ENCODE measurements at places on chromosomes 1 and 21. TPM values are rescaled to one million over a fixed set of nuclear protein-coding genes. Genes with fewer than 3 reads are reported as not detected.

DNA sequence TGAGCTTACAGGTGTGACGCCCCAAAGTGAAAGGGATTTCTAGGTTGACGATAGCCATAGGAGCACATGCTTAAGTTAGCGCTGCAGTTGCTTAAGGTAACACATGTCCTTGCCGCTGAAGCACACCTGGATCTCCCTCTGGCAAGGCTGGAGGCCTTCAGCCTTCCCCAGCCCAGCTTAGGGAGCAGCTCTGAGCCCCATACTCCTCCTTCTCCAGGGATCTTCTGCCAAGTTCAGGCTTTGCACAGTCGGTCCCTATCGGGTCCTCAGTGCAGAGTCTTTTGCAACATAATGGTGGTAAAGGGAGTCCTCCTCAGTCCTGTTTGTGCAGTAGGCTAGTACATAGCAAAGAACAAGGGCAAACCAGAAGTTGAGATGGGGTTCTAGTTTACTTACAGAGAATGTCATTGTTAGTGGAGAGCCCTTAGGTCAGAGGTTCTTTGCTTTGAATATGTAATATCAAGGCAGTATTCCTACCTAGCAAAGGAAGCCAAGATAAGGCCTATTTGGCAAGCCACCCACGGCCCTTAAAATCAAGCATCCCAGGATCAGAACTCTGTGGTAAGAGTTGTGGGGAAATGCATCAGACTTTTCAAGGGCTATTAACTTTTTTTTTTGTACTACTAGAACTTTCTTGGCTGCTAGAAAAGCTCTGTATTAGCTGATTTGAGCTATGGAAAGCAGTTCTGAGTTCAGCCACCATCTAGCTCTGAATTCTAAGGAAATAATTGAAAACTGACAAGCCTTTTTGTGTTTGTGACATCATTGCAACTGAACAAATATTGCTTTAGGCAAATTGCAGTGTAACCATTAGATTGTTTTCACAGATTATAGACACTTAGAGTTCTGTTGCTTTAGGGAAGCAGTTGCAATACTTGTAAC, 1.4 kb downstream of the EVA1C start:
- H3K36me3 ChIP-seq, result no peaks in the 10 kb centered on the region
- H3K27ac ChIP-seq, result no peak overlapping the region
- DNase-seq, result no peak

DNA sequence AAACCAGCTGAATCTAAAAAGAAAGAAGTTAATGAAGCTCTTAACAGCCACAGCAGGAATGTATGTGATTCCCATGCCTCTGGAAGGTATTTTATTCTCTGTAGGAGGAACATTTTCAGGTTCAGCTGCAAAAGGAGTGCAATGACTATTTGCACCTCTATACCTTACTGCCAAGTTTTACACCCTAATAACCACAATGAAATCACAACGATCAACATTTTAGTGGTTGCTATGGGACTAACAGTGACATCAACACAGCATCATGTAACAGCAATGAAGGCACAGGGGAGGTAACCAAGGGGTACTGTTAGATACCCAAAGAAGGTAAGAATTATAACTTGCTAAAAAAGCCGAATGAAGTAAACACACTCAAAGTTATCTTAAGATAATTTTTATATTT, 116.3 kb upstream of the HP1BP3 start:
- H3K4me1 ChIP-seq, result no peaks in the 10 kb centered on the region
- no peaks in the 10 kb centered on the region for H3K27me3 ChIP-seq
- H3K4me3 ChIP-seq, result no peak overlapping the region

- H3K27me3 ChIP-seq, result peaks cover 2% of the 10 kb centered on the region
- H3K4me3 ChIP-seq, result no peak overlapping the region
- no peak overlapping the region for H3K27ac ChIP-seq
- DNase-seq, result no peak
- no peaks in the 10 kb centered on the region for H3K36me3 ChIP-seq
Measured at GRCh38 chr1:10877894-10878293, 81.4 kb upstream of the CASZ1 start.

- H3K4me1 ChIP-seq, result no peaks in the 10 kb centered on the region
- peak overlapping the region; percentile 84 for H3K27ac ChIP-seq
- no peak for DNase-seq
- no peak overlapping the region for H3K4me3 ChIP-seq
- H3K27me3 ChIP-seq, result no peaks in the 10 kb centered on the region
Measured at GRCh38 chr1:15696956-15697521, 12.9 kb downstream of the PLEKHM2 start.

DNA sequence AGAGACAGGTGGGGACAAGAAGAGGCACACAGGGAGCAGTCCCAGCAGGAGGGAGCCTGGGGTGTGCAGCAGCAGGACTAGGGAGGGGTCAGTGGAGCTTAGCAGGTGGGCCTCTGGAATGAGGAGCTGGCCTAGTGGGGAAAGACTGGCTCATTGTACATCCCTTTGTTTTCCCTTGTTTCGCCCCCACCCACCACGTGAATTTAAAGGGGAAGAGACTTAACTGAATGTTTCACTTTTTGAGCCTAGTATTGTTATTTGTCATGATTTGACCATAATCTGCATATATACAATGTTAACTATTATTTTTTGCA, 181.7 kb downstream of the DHRS3 start:
- H3K27ac ChIP-seq, result peak overlapping the region; percentile 82
- peaks cover 20% of the 10 kb centered on the region for H3K36me3 ChIP-seq
- H3K4me1 ChIP-seq, result peaks cover 52% of the 10 kb centered on the region
- DNase-seq, result no peak
- no peak overlapping the region for H3K4me3 ChIP-seq

DNA sequence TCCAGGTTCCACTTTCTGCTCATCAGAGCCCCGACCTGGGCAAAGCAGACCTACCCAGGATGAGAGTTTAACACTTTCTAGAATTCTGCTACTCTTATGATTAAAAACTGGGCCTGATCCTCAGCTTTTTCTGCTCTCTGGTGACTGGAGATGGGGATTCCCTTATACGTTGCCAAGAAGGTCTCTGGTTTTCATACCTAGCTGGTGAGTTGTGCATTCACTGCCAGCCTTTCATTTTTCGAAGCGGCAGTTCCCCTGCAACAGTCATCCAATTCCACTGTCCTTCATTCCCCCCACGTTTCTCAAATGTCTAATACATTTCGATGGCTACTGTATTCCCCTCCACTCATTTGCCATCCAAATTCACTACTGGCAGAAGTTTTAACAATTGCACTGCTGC, 135.3 kb downstream of the ADSS2 start:
- no peaks in the 10 kb centered on the region for H3K27me3 ChIP-seq
- no peaks in the 10 kb centered on the region for H3K4me1 ChIP-seq
- no peaks in the 10 kb centered on the region for H3K36me3 ChIP-seq
- DNase-seq, result no peak

DNA sequence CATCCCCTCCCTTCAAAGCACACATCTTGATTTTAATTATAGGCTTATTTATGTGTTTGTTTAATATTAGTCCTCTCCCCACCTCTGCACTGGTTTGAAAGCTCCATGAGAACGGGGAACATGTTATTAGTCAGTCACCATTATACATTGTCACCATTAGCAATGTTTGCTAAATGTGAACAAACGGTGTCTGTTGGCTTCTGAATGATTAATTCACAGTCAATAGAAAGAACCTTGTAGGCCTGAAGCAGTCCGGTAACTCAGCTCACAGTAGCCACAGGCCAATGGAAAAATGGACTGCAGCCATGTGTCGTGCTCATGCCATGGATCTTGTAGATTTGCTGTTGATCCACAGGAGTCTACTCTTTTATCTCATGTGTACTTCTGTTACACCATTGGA, 49.7 kb upstream of the NHLH2 start:
- peaks cover 9% of the 10 kb centered on the region for H3K4me1 ChIP-seq
- no peak overlapping the region for H3K4me3 ChIP-seq
- H3K27me3 ChIP-seq, result no peaks in the 10 kb centered on the region
- H3K27ac ChIP-seq, result no peak overlapping the region

- H3K27ac ChIP-seq, result peak overlapping the region; percentile 22
- no peak for DNase-seq
- no peaks in the 10 kb centered on the region for H3K27me3 ChIP-seq
- peaks cover 9% of the 10 kb centered on the region for H3K36me3 ChIP-seq
Measured at GRCh38 chr1:161848676-161849075, 82.6 kb downstream of the ATF6 start.

DNA sequence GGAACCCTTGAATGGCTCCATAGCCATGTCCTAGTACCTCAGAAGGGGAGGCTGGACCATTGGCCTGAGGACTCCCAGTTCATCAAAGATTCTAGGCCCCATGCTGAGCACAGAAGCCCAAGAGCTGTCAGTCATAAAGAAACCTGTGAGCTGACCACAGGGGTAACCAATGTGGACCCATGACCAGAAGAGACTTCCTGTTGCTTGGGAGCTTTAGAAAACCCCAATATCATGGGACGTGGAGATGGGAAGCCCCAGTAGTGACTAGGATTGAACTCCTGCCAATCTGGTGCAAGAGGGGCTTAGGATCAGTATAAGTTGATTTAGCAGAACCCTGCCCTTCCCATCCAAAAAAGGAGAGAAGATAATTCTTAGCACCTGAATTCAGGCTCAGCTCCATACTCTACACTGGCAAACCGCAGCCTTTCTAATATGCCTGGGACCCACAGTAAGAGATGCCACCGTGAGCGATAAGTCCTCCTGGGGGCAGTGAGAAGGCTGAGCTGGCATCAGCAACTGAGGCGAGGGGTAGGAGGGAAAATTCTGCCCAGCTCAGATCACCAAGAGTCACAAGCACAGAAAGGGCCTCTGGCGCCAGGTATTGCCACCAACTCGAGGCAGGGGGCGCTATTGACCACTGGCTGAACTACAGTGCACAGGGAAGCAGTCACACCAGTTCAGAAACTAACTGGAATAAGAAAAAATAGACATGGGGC, 108.9 kb downstream of the CAPN8 start:
- no peak overlapping the region for H3K27ac ChIP-seq
- H3K4me1 ChIP-seq, result peaks cover 5% of the 10 kb centered on the region
- H3K4me3 ChIP-seq, result no peak overlapping the region
- H3K36me3 ChIP-seq, result no peaks in the 10 kb centered on the region

GRCh38 chr1:41557751-41558455, 73.4 kb upstream of the EDN2 start:
- H3K27ac ChIP-seq, result no peak overlapping the region
- DNase-seq, result no peak
- H3K36me3 ChIP-seq, result peaks cover 2% of the 10 kb centered on the region
- H3K4me1 ChIP-seq, result no peaks in the 10 kb centered on the region

- no peak overlapping the region for H3K27ac ChIP-seq
- H3K27me3 ChIP-seq, result peaks cover 6% of the 10 kb centered on the region
- H3K4me3 ChIP-seq, result no peak overlapping the region
- DNase-seq, result no peak
Measured at GRCh38 chr21:46006547-46007491, 25.2 kb downstream of the COL6A1 start.

DNA sequence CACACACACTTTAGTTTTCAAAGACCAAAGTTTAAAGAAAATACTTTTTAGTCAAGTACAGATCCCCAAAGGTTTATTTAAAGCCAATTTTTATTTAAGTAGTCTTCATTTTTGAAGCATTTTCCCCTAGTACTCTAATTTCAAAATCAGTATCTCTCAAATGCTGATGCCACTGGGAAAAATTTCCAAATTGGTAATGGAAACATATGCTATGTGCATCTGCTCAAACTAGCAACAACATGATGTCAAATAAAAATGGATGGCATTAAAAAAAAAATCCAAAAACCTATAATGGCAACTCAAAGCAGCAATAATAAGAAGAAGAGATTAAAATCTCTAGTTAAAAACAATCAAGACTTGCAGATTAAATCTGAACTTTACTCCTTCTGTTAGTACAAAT, 58.6 kb downstream of the ZNHIT6 start:
- H3K4me3 ChIP-seq, result no peak overlapping the region
- no peaks in the 10 kb centered on the region for H3K4me1 ChIP-seq
- H3K36me3 ChIP-seq, result peaks cover 32% of the 10 kb centered on the region
- no peak overlapping the region for H3K27ac ChIP-seq
- DNase-seq, result no peak

DNA sequence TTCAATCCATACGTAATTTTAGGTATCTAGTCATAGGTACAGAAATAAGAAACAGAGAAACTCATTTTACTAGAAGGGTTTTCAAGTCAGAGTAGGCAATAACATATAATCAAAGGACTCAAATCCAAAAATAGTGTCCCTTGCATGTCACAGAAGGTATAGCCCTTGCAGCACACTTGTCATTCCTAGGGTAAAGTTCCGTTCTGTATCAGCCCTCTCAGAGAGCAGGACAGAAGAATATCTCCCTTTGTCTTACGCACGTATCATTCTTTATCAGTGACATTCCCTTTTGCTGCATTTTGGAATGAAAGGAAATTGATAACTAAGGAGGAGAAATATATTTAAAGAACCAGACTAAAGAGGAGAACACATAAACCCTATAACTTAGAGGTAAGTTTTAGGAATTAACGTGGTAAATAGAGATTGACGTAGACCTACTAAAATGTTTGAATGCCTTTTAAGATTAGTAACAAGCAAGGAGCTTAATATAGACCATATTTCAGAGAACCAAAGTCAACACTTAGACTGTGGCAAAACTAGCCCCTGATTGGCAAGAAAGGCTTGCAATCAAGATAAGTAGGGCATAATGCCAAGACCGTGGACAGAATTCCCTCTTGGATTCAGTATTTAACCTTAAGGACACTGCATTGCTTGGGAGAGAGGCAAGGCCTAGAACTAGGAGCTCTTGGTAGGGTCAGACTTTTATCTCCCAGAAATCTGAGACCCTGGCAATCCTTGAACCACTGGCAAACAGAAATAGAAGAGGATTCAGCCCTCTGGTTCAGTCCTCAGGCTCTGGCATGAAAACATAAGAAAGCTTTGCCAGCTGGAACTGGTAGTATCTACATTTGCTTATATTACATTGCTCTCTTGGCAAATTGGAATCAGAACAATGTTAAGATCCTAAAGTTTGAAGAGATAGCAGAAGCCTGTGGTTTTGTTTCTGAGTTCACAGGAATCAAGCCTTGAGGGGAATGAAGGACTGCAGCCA, 232.1 kb downstream of the ASTN1 start:
- no peak overlapping the region for H3K4me3 ChIP-seq
- H3K4me1 ChIP-seq, result peaks cover 3% of the 10 kb centered on the region
- H3K27ac ChIP-seq, result no peak overlapping the region
- H3K36me3 ChIP-seq, result no peaks in the 10 kb centered on the region
- DNase-seq, result no peak
- peaks cover 18% of the 10 kb centered on the region for H3K27me3 ChIP-seq

IGSF9 gene
- total RNA-seq, result 68.6 TPM

TMEM269 gene
- 0.42 TPM for total RNA-seq

HNRNPCL1 gene
- not detected for total RNA-seq

KIF17 gene
- 1.1 TPM for total RNA-seq

LRRC8B gene
- total RNA-seq, result 22.2 TPM

TDRD5 gene
- total RNA-seq, result 0.12 TPM

Measured in progenitor cell of endocrine pancreas (in vitro differentiated cells).